ENCODE measurements at places on chromosomes 2 and 18.

GRCh38 chr18:49045585-49045984, 94.8 kb upstream of the SMAD7 start:
- no peak for DNase-seq

DNA sequence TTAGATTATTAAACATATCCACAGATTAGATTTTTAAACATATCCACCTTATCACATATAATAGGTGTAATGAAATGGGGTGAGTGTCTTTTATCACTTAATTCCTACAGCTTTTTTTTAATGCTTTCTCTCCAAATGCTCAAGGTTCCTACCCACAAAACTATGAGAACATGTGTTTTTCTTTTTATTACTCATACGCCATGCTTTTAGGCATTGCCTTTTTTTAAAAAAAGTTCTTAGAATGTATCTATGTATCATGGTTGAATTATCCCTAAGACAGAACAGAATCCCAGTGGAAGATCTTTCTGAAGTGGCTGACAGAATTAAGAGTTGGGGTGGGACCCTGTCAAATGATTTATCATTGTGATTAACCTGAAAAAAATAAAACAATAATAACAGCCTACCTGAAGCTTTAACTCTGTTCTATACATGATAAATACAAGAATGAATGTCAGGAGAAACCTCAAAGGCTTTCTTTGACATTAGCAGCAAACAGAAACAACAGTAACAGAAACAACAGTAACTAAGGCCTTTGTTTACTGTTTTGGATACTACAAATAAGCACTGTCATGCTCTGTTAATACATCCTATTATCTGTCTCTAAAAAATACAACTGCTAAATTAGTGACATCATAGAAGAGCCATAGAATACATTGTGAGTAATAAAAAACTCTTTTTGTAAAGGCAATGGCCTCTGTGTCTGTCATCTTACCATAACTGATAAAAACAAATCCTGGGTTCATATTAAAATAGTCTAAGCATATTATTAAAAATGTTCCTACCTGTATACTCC, 4.1 kb upstream of the ZNF397 start:
- DNase-seq = peak; percentile 22

DNA sequence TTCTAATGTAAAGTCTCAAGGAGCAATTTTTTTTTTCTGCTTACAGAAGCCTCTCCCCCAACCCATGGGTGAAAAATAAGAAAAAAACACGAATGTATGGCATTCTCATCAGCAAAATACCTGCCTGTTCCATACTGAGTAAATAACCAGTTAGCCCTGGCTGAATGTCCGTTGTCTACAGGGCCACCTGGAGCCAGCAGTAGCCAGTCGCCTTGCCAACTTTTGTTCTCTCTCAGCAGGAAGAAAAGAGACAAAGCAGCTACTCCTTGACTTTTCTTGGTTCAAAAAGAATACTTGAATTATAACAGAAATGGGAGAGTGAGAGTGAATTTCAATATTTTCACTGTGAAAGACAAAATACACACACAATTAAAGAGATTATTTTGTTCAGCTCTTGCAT, 532.9 kb upstream of the CRIM1 start:
- no peak for DNase-seq

DNA sequence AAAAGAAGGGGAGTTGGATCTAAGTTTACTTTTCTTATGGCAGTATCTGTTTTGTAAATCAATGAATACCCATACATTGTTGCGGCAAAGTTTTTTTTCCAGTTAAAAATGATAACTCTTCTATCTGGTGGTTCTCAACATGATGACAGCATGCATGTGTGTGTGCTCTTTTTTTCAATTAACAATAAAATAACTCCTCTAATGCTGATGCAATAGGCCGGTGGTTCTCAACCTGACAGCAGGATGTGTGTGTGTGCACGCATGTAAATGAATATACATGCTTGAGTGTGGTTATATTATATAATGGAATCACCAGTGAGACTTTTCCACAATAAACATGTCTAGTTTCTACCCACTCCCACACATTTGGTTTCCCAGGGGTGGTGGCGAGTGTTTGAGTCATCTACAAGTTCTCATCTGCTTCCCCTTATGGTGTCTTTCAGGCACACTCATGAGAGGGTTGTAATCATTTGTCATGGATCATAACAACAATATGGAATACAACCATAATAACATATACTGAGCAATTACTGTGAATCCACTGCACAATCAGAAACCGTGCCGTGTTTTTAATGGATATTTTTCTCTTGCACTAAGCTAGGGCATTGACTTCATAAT, 31.2 kb downstream of the PARD3B start:
- DNase-seq = no peak

- no peak for DNase-seq
These were observed 4.8 kb downstream of the L3MBTL4 start for GRCh38 chr18:6409933-6410332.

- peak; percentile 96 for DNase-seq
These were observed 239.4 kb upstream of the TANK start for GRCh38 chr2:160920791-160921303.

DNA sequence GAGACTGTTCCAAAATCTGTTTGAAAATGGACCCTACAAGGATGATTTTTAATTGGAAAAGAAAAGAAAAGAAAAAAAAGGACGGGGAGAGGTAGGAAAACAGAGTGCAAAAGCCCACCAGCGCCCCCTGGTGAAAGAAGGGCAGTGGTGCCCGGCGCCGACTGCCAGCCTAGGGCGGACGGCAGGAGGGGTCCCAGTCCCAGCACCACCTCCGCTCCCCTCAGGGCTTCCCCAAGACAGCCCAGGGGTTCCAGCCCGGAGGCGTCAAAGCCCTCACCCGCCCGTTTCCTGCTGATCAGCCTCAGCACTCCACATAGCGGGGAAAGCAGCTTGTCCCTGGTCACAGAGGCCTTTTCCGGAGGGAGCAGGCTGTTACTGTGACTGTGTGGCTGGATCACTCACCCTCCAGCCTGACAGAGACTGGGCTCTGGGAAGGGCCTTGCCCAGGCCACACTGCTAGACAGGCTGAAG, 213.9 kb downstream of the TFCP2L1 start:
- DNase-seq = peak; percentile 51

DNA sequence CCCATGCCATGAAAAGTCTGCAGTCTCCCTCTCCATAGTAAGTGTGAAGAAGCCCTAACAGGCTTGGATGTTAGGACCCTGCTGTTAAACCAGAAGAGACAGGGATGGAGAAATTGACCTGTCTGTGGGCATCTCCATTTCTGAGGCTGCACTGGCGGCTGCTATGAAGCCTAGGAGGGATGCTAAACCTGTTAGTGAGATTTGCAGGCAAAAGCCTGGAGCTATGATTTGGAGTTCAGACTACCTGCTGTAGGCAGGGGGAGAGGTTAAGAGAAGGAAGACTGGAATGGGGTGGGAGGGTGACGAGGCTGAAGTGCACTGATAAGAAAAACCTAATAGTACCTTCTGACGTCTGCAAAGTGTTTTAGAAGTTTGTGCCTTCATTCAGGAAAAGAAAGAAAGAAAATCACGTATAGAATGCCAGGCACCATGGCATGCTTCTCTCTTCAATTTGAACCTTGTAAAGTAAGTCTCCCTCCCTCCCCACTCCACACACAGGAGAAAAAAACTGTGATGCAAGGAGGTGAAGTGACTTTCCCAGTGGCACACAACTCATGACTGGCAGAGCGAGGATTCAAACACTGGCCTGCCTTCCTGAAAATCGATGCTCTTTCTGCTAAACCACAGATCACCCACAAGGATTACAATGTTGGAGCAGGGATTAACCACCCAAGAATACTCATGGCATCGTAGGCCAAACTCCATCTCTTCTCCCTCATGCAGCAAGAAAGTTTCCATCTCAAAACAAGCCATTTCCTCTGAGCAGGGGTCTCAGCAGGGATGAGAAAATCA, 98.5 kb upstream of the PKDCC start:
- DNase-seq = no peak

DNA sequence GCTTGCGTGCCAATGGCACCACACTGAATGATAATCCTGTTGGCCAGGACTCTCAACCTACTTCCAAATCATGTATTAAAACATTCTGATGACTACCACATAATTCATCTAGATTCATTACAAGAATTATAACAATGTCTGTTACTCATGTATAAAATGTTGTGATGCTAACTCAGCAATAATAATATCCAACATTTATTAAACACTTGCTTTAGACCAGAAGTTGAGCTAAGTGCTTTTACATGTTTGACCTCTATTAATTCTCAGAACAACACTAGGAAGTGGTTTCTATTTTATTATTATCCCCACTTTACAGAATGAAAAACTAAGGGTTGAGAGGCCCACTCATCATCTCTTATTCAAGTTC, 178.4 kb downstream of the LNPK start:
- DNase-seq = no peak

DNA sequence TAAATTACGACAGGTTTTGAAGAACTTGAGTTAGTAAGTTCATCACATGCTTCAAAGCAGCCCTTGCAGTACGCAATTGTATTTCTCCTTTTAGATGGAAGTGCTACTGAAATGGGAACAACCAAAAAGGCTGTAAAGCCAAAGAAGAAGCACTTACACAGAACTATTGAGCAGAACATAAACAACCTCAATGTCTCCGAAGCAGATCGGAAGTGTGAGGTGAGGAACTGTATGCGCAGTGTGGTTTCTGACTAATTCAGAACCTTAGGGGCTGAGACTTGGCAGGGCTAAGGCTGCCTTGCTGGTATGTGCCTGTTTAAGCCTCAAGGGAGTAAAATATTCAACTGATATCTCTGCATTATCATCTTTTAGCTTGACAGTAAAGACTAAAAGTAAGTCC, 8.4 kb downstream of the NCAPH start:
- DNase-seq = no peak

- no peak for DNase-seq
These were observed 1.8 kb upstream of the ZEB2 start for GRCh38 chr2:144521686-144522085.

GRCh38 chr2:78201064-78201575, 678.9 kb upstream of the LRRTM4 start:
- no peak for DNase-seq

GRCh38 chr18:2625217-2625616, 30.3 kb upstream of the SMCHD1 start:
- DNase-seq = no peak

DNA sequence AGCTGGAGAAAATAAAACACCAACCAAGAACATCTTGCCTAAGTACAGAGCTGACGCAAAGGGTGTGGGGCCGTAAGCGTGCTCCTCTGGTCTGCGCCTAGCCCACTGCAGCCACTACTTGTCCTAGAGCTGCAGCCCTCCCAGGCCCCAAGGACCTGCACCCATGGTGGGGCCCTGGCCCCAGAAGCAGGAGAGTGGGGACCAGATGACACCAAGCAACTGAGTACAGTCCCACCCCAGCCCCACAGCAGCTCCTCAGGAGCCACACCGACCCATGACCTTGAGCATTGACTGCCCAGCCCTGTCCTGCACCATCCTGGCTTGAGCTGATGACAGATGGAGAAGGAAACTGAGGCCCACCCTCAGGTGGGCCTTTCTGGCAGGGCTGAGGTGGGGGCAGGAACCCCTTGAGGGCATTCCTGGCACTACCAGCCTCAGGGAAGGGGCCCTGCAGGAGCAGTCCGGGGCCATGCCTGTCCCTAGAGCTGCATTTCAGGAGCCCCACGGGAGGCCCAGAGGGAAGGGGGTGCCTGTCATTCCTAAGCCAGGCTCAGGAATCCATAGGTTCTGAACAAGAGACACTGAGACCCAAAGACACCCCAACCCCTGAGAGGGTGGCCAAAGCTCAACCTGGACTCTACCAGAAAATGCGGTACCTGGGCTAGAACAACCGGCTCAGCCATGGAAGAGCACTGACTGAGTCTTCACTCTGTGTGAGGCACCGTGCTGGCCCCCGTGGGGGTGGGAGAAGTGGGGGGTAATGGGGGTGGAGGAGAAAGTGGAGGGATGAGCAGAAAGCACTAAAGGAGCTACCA, 4.9 kb downstream of the KIF1A start:
- DNase-seq = no peak

- no peak for DNase-seq
These were observed 29.3 kb downstream of the MERTK start for GRCh38 chr2:111927723-111928122.

DNA sequence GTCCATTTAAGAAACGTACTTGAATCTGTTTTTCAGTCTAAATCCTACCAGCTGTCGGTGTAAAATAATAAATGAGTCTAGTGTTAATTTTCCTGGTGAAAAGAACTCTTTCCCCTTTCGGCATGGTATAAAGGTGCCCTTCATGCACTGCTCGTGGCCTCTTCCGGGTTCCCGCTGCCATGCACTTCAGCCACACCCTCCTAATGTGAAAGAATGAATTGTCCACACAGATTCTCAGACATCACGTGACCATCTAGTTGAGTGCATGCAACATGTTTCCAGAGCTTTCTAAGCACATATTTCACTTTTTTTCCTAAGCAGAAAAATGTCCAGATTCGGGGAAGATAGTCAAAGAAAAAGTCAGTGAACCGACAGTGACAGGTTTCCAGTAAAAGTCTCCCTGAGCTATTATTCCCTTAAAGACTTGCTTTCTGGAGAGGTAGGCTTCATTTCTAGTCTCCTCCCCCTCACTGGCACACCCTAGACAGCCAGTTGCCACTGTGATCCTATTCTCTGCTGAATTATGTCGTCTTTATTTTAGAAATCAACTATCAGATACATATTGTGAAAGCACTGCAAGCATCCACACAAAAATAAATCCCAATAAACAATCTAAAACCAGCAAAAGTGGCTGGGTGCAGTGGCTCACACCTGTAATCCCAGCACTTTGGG, 65.9 kb upstream of the RPL31 start:
- DNase-seq = no peak

- peak; percentile 85 for DNase-seq
These were observed 23.3 kb downstream of the STAMBP start for GRCh38 chr2:73852020-73852419.

DNA sequence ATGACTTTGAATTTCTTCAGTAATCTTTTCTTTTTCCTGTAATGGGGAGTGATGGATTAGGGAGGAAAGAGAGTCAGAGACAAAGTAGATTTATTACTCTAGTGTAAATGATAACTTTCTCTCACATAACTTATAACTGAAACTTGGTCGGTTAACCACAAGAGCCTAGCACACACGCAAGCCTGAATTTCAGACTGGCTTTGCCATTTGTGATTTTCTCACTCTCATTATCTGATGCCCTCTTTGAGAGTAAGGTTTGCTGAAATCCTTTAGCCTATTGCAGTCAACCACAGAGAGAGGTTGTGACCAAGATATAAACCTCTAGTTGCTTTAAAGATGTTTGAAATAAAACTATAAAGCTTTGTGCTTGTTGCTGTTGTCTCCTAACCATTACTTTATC, 117.9 kb upstream of the NETO1 start:
- no peak for DNase-seq

DNA sequence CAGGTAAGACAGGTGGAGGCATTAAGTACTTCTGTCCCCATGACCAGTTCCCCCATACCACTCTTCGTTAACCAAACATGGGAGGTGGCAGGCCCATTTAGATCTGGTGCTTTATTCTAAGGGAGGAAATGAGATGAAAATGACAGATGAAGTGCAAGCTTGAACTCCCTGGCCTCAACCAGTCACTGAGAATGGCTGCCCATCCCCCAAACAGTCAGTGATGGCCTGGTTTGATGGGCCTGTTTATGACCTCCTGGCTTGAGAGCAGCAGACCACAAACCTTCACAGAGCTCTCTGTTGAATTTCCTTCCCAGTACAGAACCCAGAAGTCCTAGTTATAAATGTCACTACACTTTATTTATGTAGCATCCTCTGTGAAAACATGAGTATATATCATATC, 31.1 kb downstream of the EPAS1 start:
- DNase-seq = no peak

GRCh38 chr18:60339018-60339417, 33.6 kb downstream of the MC4R start:
- no peak for DNase-seq

- DNase-seq = no peak
These were observed 51.0 kb downstream of the PPP4R1 start for GRCh38 chr18:9563331-9563730.

Data from fibroblast of skin of right biceps (primary cell).